ENCODE measurements at places on chromosomes 7 and 10.

DNA sequence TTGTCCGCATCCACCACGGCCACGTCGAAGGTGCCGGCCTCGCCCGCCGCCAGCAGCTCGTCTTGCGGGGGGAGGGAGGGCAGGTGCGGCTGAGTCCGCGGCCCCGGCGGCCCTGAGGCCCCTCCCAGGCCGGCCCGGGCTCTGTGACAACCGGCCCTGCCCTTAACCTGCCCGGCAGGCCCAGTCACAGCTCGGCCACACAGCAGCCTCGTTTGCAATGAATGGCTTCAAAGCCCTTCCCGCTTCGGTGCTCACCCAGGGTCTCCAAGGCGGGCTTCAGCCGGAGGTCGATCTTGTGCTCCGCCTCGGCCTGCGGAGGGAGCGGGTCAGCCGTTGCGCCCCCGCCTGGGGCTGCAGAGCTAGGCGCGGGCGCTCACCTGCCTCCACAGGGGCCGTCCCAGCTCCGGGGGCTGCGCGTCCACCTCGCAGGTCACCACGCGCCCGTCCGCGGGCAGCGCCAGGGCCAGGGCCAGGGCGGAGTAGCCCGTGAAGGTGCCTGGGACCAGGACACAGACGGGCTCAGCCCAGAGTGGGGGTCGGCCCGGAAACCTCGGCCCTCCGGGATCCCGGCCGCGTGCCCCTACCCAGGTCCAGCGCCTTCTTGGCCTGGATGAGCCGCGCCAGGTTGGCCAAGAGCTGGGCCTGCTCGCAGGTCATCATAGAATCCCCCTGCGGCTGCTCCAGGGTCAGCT is 928 bp downstream of the COMTD1 start:
- DNase-seq = peak; percentile 4

GRCh38 chr10:35236739-35237138 is 99.6 kb upstream of the CCNY start:
- no peak for DNase-seq

DNA sequence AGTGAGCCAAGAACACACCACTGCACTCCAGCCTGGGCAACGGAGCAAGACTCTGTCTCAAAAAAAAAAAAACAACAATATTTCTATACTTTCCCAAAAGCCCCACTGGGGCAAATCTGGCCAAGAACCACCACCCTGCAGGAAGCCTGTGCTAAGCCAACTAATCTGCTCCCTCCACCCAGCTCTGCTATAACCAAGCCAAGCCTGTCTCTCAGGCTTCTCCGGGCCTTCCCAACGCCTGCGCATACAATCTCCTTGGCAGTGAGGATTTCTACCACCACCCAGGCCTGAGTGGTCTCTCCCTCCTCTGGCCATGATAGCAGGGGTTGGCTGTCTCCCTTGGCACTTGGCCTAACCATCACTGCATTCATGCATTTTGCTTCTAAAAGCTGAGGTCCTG is 14.2 kb downstream of the DDX56 start:
- DNase-seq = no peak

DNA sequence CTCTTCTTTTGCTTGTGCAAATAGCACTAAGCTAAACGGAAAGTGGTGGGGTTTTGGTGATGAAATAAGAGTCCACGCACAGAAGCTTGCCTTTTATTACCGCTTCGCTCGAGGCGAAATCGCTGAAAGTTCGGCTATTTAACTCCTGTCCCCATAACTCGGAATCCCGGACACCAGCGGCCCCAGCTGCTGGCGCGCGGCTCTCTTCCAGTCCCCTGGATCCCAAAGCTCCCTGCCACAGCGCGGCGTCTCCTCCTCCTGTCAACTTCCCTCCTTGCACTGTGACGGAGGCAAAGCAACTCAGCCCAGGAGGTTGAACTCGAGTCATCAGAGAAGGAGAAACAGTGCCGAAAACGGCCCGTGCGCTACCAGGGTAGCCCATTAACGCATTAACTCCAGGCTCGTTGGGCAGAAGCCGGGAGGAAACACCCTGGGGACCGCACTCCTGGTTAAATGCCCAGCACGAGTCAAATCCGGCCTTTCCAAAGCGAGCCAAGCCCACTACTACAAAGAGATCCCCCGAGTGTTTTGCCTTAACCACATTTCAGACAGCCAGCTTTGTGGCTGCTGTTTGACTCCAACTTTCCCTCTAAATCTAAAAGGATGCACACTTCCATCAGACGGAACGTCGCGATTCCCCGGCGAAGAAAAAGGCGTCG is 1.3 kb downstream of the SEMA3D start:
- DNase-seq = no peak

GRCh38 chr7:35716038-35716803 is 21.3 kb upstream of the HERPUD2 start:
- DNase-seq = no peak

DNA sequence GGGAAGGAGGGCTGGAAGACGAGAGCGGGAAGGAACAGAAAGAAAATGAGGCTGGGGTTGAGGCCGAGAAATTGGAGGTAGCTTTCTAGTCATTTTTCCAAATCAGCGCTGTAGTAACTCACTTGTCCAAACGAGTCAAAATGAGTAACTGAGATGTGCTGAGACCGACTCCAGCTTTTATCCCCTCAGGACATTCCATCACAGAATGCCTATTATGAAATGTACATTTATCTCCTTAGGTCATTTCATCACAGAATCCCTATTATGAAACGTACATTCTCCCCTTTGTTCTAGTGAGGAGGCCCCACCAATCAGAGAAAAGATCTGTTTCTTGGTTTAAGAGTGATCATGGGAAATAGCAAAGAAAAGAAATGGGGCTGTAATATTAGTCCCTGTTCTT is 55.7 kb upstream of the AMPH start:
- DNase-seq = no peak

- DNase-seq = peak; percentile 49
These were observed 30.6 kb downstream of the TLX1 start for GRCh38 chr10:101161494-101162299.

- DNase-seq = peak; percentile 35
These were observed 74.4 kb upstream of the PAX2 start for GRCh38 chr10:100670828-100671479.

- no peak for DNase-seq
These were observed 225.0 kb downstream of the CELF2 start for GRCh38 chr10:11242443-11243387.

DNA sequence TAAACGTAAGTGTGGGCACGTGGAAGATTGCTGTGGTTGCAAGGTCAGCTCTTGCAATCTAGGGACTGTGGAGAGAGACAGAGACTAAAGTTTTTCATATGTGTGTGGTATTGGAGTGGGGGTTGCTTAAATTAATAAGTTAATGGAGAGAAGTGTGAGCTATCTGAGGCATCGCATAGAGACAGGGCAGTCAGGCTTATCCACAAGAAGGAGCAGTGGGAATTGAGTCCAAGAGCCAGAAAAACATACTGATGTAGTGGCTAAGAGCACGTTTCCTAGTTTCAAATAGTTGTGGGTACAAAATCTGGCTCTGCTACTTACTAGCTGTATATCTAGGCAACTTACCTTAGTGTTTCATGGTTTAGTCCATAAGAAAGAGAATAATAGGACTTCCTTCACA is 65.8 kb downstream of the SORCS3 start:
- no peak for DNase-seq

DNA sequence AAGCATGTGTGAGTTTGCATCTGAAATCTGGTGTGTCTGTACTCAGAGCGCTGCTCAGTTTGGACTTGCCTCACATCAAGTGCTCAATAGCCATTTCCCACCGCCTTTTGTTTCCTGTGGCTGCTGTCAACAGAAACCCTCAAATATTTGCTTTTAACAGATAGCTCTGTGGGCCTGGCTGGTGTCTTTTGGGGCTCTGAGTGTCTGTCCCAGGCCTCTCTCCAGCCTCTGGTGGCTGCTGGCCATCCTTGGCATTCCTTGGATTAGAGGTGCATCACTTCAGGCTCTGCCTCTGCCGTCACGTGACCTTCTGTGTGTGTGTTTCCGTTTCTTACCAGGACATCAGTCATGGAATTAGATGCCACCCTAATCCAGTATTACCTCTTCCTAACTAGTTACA is 9.3 kb downstream of the YKT6 start:
- DNase-seq = no peak

- DNase-seq = no peak
These were observed 82.0 kb downstream of the ABLIM1 start for GRCh38 chr10:114576132-114576487.

- no peak for DNase-seq
These were observed 107.5 kb upstream of the AKR1E2 start for GRCh38 chr10:4718544-4718943.

DNA sequence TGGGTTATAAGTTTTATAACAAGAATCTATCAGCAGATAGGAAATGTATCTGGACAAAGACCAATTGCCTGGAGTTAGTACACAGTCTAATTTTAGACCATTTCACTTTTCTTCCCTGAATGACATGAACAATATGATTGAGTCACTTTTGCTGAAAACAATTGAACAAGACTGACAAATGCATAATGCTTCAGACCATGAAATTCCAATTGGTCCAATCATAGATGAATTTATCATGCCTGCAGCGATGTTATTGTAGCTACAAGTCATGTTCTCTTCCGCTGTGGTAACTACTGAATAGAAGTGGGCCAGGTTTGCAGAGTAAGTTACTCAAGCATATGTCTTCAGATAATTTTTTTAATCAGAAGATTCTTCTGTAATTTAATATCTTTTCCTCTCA is 73.4 kb downstream of the VSTM2A start:
- DNase-seq = no peak

DNA sequence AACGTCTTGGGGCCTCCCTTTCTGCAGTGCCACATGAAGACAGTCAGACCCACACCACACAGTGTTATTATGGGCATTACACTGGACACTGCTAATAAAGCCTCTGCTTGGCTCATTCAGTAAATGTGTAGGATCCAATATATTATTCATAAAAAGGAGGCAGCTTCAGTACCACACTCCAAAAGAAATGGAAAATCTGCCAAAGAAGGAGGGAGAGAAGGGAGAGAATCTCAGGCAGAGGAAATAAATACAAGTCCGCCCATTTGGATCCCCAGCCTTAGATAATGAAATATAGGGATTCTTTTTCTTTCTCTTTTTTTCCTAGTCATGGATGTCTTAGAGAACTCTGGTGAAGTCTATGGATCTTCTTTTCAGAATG is 162.2 kb downstream of the ELMO1 start:
- DNase-seq = no peak

GRCh38 chr7:75984130-75985008 is 10.0 kb downstream of the TMEM120A start:
- no peak for DNase-seq

- no peak for DNase-seq
These were observed 133.3 kb upstream of the NAMPT start for GRCh38 chr7:106418094-106418493.

- DNase-seq = no peak
These were observed 51.8 kb upstream of the SLC35G1 start for GRCh38 chr10:93841961-93842360.

- DNase-seq = no peak
These were observed 867.0 kb upstream of the C7orf33 start for GRCh38 chr7:147723536-147723935.

DNA sequence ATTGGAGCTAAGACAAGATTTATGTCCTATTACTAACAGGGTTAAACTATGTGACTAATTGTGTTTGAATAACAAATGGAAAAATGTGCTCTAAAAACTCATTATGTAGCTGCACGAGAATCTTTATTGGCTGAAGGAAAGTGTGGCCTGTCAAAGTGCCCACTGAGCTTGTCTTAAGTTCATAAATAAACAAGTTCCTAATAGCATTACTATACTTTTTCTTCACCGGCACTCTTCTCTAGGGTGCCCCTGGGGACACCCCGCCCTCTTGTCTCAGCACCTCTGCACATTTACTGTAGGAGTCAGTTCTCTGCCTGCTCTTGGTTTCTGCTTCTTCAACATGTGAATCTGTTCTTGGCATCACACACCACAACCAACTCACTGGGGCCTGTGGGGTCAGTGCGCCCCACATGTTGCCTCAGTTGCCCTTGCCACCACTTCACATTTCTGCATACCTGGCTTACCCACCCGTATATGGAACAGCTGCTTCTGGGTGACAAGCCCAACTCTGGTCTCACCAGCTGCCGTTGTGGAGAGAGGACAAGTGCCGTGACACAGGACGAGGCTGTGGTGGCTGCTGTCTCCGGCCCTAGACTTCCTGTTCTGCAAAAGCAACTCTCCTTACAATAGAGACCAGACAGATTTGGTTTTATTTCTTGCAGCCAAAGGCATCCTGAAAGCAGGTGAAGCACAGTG is 96.3 kb upstream of the DDC start:
- no peak for DNase-seq

DNA sequence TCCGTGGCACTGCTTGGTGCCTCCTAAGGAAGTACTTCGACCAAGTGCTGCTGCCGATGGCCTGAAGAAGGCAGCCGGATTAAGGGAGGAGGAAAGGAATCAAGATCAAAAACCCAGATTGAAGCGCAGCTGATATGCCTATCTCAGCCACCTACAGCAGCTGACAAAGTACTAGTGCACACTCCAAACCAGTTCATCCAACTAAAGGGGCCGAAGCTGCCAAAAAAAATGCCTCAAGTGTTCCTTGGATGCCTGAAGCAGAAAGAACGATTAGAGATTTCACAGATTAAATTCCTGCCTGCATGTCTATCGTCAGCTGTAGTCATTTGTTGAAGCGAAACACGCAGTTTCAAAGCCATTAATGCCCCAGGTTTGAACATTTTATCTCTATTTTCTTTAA is 65.7 kb downstream of the TNRC18 start:
- no peak for DNase-seq

DNA sequence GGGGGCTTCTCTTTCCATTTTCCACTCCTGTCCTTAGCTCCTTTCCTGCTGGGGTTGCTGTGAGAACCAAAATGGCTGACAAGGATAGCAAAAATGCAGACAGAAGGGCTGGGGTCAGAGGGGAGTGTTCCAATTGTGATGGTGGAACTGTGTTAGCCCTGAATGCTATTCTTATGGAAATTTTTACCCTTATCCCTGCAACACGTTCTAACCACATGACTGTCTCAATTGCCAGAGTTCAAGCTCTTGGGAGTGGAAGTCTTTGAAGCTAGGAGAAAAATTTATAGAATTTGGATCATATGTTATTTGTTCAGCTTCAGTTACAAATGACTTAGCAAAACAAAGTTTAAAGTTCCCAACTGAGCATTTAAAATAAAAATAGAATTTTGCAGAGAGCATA is 134.1 kb downstream of the ADCYAP1R1 start:
- DNase-seq = no peak

GRCh38 chr10:43695730-43696129 is 47.0 kb upstream of the ZNF32 start:
- no peak for DNase-seq

GRCh38 chr10:17915181-17915580 is 36.5 kb upstream of the SLC39A12 start:
- DNase-seq = no peak

GRCh38 chr10:128046953-128047290 is 79.3 kb downstream of the MKI67 start:
- no peak for DNase-seq

GRCh38 chr10:115094416-115095140 is 1.4 kb downstream of the ATRNL1 start:
- no peak for DNase-seq

GRCh38 chr7:77461246-77461645 is 45.1 kb upstream of the GSAP start:
- no peak for DNase-seq

Data from stimulated activated CD4-positive, alpha-beta T cell treated with anti-CD3 and anti-CD28 coated beads, Interleukin-1b, Interleukin-23, amount 100 ng/mL, for 1 hour (primary cell).